ENCODE measurements at places on chromosomes 4 and X.

GRCh38 chr4:8224975-8225625, 26.0 kb downstream of the SH3TC1 start:
- DNase-seq = no peak

DNA sequence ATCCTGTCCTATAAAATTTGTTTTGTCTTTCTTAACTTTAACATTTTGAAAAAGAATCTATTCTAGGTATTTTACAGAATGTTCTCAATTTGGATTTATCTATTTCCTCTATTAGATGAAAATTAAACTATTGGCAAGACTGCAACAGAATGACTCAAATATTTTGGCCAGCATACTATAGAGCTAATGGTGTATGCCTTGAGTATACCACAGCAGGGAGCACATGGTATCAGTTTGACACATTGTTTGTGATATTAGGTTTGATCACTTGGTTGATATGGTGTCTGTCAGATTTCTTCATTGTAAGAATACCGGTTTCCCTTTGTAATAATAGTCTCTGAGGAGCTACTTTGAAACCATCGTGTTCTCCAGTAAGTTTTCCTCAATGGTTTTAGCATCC, 87.8 kb upstream of the NPNT start:
- DNase-seq = no peak

DNA sequence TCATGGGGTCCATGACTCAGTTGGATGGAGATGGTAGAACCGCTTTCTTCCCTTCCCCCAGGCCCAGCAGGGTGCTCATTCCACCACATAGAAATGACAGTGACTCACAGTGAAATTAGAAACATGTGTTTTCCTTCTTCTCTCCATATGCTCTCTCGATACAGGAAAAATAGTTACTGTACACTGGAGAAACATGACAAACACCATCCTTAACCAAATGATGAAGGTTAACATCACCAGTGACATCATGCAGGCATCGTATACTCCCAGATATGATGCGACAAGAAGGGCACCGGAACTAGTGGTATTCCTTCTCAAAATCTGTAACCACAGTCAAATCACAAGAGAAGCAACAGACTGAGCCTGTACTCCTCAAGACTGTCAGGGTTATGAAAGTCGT, 11.7 kb upstream of the RAB40A start:
- no peak for DNase-seq

GRCh38 chrX:150486011-150486410, 82.4 kb upstream of the MTM1 start:
- peak; percentile 20 for DNase-seq

DNA sequence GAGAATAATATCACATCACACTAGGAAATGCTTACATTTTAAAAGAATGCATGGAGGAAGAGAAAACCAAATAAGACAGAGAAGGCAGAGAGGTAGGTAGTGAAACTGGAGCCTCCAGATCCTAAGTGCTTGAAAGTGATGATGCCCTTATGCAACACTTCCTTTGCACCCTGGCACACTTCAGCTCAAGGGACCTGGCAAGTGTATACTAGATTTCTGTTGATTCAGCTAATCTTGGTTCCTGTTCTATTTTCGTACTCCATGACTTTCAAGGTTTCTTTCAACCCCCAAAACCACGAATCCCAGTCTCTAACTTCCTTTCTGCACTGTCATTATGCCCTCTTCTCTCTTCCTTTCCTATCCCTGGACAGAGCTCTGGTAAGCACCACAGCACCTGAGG, 36.9 kb upstream of the SH3KBP1 start:
- DNase-seq = no peak

- no peak for DNase-seq
These were observed 15.3 kb upstream of the HMGB3 start for GRCh38 chrX:150967786-150968185.

DNA sequence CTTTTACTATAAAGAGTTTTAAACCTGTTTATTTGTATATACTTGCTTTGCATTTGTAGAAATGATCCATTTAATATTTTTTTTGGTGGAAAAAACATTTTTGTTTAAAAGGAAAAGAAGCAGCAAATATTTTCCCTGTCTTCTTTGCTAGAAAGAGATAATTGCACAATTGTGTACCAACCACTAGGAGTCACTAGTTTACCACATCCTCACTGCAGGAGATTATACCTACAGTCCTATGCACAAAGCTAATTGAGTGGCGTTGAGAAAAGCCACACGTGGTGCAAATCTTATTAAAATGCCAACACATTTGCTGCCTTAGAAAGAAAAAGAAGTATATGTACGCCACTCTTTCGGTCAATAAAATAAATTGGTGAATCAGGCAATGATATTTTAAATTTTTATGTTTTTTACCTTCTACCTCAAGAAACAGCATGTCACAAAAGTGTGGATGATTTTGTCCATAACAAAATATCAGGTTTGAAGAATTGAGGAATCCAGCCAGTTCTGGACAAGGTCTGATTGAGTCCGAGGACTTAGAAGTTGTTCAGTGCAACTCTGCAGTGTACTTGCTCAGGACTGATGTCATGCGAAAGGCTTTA, 102.9 kb downstream of the GRXCR1 start:
- DNase-seq = no peak

GRCh38 chrX:124211312-124211942, 121.0 kb upstream of the TEX13D start:
- no peak for DNase-seq

- DNase-seq = no peak
These were observed 232.1 kb upstream of the ARSJ start for GRCh38 chr4:114211556-114211955.

- DNase-seq = no peak
These were observed 313.8 kb downstream of the CAMK2D start for GRCh38 chr4:113447769-113448168.

GRCh38 chrX:4670606-4671005, 957.2 kb upstream of the PRKX start:
- no peak for DNase-seq

DNA sequence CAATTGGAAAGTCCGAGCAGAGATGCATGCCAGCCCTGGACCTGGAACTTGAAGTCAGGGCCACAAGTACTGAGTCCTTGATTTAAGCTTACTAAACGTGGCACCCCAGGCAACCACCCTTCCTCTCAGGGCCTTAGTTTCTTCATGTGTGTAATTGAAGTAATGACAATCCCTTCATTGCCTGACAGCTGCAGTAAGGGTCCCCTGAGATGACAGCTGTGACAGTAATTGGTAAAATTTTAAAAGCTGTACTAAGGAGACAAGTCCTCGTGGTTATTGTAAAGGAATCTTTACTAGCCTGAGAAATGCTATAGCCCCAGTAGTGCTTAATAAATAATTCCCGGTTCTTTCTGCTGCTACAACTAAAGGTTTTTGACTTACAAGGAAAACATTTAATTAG, 175.1 kb upstream of the RADX start:
- no peak for DNase-seq

DNA sequence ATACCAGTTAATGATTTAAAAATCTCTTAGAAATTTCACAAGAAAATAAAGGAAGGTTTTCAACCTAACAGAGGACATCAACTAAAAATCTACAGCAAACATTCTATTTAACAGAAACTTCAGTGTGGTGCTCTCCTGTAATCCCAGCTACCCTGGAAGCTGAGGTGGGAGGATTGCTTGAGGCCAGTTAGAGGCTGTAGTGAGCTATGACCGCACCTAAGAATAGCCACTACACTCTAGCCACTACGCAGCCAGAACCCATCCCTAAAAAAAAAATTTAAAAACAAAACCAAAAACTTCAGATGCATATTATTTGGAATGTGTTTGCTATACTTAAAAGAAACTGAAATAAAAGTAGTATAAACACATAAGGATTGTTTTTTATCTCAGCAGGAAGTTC, 7.2 kb upstream of the FHIP1A start:
- no peak for DNase-seq

DNA sequence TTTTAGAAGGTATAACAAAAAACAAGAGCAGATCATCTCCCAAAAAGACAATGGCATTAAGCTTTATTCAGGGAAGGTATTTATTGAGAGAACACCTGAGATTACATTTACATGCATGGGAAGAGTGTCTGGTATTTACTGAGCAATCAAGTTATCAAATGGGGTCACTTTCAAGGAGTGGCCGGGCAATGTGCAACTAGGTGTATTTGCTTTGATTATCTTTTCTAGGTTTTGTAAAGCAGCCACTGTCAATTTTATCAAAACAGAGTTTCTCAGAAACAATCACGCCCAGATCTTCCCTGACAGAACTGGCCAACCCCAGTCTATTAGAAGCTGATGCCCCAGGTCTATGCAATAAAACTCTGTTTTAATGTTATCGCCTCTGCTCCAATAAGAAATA, 169.5 kb downstream of the GLRA2 start:
- no peak for DNase-seq

DNA sequence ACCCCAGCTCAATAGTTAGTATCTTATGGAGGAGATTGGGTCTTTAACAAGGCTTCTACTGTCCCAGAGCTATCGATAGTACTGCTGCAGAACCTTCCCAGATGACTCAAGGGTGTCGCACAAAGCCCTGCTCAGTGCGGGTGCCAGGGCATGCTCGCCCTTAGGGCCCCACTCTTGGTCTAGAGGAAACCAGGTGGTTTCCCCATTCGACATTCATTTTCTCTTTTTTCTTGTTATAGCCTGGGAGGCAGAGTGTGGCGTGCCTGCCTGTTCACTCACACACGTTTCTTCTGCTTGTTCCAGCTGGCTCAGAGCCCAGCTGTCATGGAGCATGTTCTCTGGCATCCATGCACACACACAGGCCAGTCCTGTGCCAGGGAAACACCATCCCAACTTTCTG, 144.5 kb downstream of the SMIM20 start:
- DNase-seq = no peak
